Posterior vena cava (tissue), 2 donors: ENCODE measurements at places on chromosomes 2 and 18. TPM values are rescaled to one million over a fixed set of nuclear protein-coding genes. Genes with fewer than 3 reads are reported as not detected.
A peak's percentile ranks its signal among the peaks of the same experiment; 100 is the strongest.

DNA sequence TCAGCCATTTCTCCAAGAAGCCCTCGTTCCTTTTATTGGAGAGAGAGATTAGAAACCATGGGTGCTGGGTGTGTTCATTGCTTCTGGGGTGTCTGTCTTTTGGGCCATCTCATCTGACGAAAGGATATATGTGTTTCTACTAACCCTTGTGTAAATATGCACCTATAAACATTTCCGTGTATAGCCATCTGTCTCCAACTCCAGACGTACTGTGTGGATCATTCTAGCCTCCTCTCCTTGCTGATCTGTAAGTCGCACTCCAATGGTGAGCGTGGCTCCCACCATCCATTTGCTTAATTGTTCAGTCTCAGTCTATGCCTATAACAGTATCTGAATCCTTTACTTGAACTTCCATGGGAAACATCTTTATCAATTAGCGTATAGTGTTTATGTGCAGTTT lies 1.8 kb downstream of the RBFA start:
- no peak for DNase-seq

OR6B2 gene
- not detected for total RNA-seq

DNA sequence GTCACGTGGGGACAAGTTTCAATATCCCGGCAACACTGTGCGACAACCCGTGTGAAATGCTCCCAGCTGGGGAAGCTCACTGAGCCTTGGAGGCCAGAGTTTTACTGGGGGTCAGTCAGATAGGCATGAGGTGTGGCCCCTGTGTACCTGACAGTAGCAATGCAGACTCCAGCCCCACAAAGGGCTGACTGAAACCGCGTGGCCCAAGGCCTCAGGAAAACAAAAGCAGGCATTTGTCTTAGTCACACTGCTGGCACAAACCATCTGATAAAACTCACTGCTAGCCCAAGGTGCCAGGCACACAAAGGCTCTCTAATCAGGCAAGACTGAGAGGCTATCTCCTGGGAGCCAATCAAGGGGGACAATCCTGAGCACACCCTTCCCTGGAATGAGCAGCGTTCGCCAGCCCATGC lies 786.6 kb upstream of the RAB6C start:
- DNase-seq, result no peak

DNA sequence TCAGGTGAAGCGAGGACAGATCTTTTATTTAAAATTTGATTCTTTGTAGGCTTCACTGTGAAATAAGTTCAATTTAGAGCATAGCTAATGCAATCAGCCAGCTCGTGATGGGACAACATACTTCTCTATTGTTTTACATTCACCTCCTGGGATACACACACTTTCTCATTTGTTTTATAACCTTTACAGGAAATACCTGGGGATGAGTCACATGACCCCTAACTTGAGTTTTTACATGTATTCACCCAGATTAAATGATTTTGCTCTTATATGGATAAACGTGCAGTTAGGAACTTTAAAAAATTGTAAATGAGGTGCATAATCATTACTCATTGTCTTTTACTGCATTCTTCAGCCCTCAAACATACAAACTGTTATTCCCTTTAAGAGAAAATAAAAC lies 152.1 kb downstream of the NEDD4L start:
- no peak for DNase-seq

DNA sequence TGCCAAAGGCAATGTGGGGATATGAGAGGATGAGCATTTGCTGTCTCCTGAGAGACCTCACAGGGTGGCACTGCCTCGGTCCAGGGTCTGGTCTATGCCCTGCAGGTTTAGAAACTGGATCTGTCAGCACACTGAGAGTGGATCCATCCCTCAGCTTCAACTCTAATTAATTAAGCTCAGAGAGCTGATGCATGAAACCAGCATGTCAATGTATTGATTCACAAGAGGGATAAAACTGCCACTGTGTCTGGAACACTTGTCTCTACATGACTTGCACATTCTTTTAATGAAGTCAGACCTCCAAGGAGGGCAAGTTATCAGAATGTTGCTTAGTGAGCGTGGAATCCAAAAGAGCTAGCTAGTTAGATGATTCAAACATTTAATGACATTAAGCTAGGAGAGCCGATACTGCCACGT lies 22.5 kb upstream of the POLE4 start:
- DNase-seq, result no peak

DNA sequence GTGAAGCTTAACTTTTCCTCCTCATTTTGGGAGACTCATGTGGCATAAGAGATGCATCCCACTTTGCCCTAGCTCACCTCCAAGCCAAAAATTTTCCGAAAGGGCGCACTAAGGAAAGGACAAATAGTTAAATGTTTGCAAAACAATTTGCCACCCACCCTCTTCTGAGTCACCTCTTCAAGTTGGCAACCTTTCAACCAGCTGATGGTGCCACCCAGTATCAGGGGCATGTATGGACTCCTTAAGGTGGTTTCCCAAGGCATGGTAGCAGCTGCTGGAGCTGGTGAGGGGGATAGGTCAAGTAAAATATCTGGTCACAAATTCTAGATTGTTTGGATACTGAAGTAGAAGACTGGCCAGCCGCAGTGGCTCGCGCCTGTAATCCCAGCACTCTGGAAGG lies 17.2 kb upstream of the ITGAV start:
- DNase-seq, result no peak

GRCh38 chr2:231716666-231717280 lies 8.4 kb downstream of the PTMA start:
- DNase-seq, result no peak

ABCB11 gene
- total RNA-seq, result not detected

- peak; percentile 66 for DNase-seq
Observed at GRCh38 chr18:12401881-12402280, 5.8 kb upstream of the PRELID3A start.

LYPD6B gene
- total RNA-seq, result not detected

- peak; percentile 93 for DNase-seq
Observed at GRCh38 chr2:173997269-173997668, 32.1 kb upstream of the SP3 start.
